ENCODE measurements at places on chromosomes 1 and 21.
A peak's percentile ranks its signal among the peaks of the same experiment; 100 is the strongest.

DNA sequence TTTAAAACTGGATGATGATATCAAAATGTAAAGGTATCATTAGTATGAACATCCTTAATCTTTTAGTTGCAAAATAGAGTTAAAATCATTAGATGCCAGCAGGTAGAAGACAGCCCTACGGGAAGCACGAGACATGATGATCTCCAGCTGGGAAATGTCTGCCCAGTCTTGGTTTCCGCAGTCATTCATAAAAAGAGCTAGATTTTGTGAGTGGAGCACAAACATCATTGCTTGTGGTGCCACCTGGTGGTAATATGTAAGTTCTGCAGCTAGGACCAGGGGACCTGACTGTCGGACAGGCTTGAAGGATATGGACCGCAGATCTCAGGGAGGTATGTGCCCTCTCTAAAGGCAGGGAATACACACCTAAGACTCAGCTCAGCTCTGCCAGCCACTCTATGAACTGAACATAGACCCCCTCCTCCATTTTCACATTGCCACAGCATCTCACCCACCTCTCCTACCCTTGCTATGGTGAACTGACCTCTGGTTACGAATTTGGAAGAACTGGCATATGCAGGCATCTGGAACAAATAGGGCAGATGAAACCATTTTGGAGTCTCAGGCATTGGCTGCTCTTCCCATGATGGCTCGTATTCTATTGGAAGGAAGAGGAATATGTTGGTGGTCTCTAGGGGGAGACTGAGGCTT, 9.2 kb downstream of the FCMR start:
- peak; percentile 62 for DNase-seq

GRCh38 chr1:74504933-74505512, 7.4 kb downstream of the LRRC53 start:
- no peak for DNase-seq

DNA sequence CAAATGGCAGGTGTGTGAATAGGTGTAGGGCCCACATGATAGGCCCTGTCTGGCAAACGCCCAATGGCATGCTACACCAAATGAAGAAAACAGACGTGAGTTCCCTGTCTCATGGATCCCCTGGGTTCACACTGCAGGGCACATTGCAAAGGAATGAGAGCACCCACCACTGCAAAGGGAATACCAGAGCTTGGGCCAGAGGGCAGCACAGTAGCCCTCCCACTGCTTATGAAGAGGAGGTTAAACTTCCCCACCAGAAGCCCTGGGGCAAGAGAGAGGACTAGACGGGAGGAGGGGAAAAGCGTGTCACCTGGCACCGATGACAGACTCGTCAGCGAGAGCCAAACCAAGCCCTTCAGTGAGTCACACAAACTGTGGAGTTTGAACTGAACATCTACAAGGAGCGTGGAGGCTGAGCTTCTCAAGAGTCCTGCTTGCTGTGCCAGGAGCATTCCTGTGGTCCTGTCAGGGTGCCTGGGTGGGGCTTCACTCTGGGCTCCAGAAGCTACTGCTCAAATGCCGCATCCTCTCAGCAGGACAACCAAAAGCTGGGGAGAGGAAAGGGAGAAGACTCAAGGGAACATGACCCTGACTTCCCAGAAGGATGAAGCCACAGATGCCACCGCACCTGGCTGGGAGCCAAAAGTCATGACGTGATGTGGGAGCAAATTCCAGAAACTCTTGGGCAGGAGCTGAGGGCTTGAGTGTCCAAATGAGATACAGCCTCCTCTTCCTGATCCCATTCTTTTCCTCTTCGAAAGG, 61.1 kb downstream of the TOMM20 start:
- DNase-seq: no peak

- no peak for DNase-seq
Measured at GRCh38 chr1:21926814-21927532, 10.1 kb downstream of the HSPG2 start.

- peak; percentile 59 for DNase-seq
Measured at GRCh38 chr21:38355992-38356781, 99.4 kb downstream of the KCNJ15 start.

DNA sequence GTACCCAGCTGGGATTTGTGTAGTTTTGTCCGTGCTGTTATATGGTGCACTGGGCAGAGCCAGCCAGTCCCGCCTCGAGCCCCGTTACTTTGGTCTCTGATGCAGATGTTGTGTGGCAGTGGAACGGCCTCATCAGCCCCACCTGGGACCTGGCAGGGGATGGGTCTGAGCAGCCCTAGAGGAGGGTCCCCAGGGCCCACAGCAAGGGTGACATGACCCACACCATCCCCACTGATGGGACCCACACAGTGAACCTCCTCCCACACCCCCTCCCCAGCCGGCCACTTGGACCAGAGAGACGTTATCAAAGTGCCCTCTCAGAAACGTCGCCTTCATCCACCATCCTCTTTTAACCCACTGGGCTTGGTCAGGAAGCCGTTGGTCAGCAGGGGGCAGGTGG, 42.0 kb upstream of the PCBP3 start:
- no peak for DNase-seq

- no peak for DNase-seq
Measured at GRCh38 chr1:233327651-233328141, at the start of gene MAP3K21. Gene MAP3K21, plus strand, starts transcription at chr1:233327724. Its CDS starts 305 bp downstream, at chr1:233328029.
